ENCODE measurements at places on chromosomes 7 and 10. TPM values are rescaled to one million over a fixed set of nuclear protein-coding genes. Genes with fewer than 3 reads are reported as not detected.

HMX2 gene
- total RNA-seq = not detected

GRCh38 chr7:148037044-148037443 is 553.5 kb upstream of the C7orf33 start:
- DNase-seq = no peak

DNA sequence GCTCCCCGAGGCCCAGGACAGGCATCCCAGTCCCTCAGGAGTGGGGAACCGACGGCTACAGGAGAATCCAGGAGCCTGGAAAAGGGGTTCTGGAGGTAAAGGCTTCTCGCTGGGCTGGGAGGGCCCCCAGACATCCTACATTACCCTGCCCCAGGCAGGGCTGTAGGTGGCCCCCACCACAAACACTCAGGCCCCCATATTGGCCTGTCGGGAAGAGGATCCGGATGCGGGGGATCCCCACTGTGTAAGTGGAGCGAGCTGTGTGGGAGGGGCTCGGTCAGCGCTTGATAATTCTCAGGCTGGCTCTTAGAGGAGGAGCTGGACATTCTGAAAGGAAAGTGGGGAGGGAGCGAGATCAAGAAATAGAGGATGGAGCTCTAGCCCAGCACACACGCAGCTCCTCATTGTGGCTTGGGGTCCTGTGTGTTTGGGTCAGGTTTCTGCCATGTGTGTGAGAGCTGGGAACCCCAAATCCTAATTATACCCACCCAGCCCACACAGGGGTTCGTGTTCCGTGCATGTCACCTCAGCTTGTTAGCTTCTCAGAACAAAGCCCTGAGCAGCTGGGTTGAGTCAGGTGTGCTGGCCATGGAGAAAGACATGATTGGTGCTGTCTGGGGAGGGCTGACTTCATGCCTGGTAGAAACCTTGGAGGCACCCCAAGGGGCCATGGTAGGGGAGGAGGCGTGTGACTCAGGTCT is 49.4 kb downstream of the ZNF467 start:
- peak; percentile 30 for DNase-seq

- peak; percentile 56 for DNase-seq
Observed at GRCh38 chr10:16184096-16184597, 252.7 kb upstream of the PTER start.

BUD23 gene
- 81.0 TPM for total RNA-seq

DNA sequence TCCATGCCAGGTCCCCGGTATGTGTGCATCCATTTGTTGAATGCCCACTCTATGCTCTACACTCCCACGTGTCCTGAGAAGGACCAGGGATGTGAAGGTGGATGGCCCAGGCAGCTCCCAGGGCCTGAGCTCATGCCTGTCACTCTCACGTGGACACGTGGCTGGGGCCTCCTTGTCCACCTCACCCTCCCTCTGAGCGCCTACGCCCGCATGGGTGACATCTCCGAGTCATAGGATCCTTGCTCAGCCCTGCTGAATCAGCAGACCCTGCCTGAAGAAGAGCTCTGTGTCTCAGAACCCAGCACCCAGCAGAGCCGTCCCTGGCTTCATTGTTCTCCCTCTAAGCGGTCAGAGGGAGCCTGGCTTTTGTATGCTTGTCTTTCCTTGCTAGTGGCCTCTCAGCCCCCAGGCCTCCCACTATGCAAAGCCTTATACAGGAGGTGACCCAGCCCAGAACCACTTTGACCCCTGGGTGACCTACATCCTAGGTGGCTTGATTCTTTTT is 107.9 kb upstream of the PPIF start:
- DNase-seq = no peak

- no peak for DNase-seq
Observed at GRCh38 chr7:136076954-136077353, 99.8 kb upstream of the MTPN start.

Measured in myocyte (in vitro differentiated cells).